ENCODE measurements at places on chromosomes 1 and 21.
A peak's percentile ranks its signal among the peaks of the same experiment; 100 is the strongest.

- no peak for DNase-seq
Measured at GRCh38 chr1:36771660-36772284, 262.5 kb downstream of the GRIK3 start.

DNA sequence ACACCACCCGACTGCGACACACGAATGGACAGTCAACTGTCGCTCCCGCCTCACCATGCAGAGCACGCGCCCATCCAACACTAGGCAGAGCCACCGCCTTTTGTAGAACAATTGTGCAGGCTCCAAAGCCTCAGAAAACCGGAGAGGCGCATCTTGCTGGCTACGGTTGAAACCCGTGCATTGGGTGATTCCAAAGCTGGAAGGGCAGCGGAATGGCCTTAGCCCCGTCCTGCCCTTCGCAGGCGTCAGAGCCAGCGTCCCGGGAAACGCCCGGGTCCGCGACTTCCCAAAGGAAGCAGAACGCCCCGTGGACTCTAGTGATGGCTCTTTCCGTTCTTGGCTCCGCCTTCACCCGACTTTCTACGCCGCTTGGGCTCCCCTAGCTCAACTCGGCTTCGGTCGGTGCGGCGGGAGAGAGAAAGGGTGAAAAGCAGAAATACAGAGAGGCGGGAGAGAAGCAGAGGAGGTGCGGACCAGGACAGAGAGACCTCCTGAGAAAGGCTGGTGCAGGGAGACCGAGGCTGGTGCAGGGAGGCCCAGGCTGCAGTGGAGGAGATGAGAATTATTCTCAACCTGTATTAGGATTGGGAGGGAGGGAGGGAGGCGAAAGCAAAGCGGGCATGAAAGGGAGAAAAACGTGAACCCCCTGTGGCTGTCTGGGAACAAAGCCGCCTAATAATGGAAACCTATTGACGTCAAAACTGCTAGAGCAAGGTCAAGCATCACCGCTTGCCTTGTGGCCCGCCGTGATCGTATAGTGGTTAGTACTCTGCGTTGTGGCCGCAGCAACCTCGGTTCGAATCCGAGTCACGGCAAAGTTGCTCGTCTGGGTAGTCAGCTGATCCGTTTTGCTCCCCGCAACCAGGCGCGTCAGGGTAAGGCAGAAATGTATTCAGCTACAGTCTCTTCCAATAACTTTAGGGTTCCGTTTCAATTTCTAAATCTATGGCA lies 99.5 kb downstream of the PRKAB2 start:
- no peak for DNase-seq

DNA sequence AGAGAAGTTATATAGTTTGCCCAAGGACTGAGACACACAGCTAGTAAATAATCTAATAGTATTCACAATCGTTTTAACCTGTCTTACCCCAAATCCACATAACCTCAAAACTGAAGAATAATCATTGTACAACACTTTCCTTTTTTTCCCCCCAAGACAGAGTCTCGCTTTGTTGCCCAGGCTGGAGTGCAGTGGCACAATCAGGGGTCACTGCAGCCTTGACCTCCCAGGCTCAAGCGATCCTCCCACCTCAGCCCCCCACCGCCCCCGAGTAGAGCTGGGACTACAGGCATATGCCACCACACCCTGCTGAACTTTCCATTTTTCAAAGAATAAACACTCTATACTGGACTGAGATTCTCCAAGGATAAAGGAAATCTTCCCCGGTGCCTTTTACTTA lies 28.7 kb upstream of the NBL1 start:
- no peak for DNase-seq

GRCh38 chr1:109527098-109527811 lies 12.4 kb upstream of the GPR61 start:
- DNase-seq, result peak; percentile 75

- DNase-seq, result no peak
Measured at GRCh38 chr21:26842300-26842699, 2.9 kb downstream of the ADAMTS1 start.

DNA sequence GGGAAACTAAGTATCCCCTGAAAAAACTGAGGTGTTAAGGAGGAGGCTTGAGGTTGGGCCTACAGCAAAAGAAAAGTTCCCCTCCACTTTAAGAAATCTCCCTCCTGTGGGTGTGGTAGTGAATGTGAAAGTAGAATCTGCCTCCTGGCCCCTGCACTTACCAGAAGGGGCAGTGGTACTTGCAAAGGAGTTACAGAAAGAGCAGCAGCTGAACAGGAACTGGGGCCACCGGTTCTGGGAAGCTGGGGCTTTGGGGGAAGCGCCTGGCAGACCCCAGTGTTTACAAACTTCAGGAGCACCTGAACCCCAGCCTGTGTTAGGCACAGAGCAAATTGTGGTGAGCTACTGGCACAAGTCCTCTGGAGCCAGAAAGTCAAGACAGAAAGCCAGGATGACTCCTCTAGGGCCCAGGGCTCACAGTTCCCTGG lies 250.2 kb upstream of the FGGY start:
- DNase-seq, result peak; percentile 88

DNA sequence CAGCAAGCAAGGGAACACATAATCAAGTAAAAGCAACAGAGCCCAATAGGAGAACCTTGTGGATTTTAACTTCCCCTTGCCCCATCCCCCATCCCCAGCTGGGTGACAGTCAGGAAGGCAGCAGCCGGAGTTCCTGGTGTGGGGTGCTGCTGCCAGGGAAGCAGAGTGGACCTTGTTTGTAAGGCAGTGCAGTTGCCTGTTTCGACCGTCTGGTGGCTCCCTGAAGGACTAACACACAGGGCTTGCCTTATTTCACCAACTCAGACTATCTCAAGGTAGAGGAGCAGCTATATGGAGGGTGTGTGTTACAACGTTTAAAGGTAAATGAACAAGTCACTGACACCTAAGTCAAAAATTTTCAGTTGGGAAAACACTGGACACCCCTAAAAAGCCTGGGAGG lies 6.6 kb downstream of the KRTAP10-8 start:
- peak; percentile 21 for DNase-seq

GRCh38 chr1:114178936-114179335 lies 25.3 kb upstream of the SYT6 start:
- no peak for DNase-seq

GRCh38 chr21:45361033-45361997 lies 43.6 kb upstream of the COL18A1 start:
- DNase-seq, result no peak

- DNase-seq, result no peak
Measured at GRCh38 chr1:234990874-234991801, 137.5 kb downstream of the TOMM20 start.

DNA sequence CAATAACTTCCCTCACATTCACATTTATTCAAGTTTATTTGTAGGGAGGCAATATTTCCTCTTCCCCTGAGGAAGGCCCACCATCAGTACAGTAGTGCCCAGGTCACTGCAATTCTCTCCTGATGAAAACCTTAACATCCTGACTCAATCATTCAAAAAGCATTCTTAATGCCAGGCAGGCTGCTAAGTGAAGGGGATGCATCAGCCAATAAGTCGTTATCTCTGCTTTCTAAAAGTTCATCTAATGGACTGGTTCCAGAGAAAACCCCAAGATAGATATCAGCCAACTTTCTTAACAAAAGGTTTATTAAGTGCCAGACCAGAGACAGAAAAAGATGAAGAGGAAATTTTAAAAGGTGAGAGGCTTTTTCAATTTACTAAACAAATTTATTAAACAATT lies 17.3 kb downstream of the OTUD7B start:
- DNase-seq, result no peak

DNA sequence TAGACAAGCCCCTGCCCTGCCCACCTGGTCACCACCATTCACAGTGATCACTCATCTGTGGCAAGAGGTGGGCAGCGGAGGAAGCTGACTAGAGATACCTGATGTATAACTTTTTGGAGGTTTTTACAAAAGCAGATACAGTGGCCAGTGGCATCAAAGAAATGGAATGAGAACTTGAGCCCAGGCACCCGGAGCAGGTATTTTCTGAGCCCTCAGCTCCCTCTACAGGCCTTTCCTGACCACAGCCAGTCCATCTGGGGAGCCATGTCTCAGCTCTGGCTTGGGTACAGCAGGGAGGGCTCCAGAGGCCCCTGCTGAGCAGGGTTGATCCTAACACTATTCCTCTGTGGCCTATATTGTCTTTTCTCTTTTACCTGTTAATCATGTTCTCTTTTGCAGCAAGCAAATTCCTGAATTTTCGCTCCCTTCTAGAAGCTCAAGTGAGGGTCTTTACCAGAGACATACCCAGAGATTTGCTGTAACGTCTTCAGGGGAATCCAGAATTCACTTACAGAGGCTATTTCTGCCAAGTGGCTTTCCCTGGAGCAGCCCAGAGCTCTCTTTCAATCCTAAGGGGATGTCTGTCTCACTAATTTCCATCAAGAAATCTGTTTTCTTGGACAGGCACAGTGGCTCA lies 27.3 kb downstream of the GPR157 start:
- peak; percentile 82 for DNase-seq

GRCh38 chr1:200342511-200343311 lies 67.1 kb downstream of the ZNF281 start:
- DNase-seq, result no peak

GRCh38 chr1:3543076-3544039 lies 68.0 kb downstream of the MEGF6 start:
- DNase-seq, result no peak

DNA sequence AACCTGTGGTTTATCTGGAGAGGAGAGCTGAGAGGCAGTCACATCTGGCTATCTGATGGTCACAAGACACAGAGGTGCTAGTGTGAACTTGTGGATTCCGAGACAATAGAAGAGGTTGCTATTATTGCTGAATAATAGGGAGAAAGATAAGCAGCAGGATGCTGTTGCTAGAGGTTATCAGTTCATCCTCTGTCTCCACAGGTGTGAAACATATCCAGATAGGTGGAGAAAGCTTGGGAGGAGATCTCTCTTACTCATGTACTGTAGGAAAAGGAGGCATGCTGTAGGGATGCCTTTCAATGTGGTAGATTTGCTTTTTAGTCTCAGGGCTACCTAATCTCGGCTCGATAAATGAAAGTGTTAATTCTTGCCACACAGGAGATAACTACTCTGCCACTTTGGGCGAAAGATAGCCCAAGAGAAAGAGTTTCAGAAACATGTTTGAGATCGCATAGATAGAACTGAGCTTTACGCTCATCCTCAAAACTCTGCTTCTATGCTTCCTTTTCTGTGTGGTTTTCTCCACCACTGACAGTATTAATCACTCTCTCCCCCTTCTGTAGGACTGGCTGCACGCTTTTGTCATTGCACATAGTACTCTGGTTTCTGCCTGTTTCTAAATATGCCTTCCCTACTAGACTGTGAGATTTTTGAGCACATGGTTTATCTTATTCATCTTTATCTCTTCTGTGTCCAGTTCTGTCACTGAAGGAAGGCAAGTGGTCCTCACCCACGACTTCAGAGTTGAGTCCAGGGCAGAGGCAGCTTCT lies 36.7 kb upstream of the PLXNA2 start:
- no peak for DNase-seq

DNA sequence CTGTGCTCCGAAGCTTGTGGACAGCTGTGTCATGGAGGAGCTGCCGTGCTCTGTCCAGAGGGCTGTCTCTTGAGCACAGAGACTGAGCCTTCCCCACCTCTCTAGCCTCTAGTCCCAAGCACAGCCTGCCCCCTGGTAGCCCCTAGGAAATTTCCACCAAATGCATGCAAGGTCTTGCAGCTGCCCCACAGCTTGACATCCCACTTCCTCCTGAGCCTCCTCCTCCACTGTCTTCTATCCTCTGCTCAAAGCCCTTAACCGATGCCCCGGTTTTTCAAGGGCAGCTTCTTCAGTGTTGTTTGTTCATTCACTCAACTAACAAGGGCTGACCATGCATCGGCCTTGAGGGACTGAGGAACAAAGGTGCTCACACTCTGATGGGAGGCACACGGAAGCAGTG lies 20.6 kb upstream of the PROK1 start:
- no peak for DNase-seq

Data from GM12865 (cell line).